CD4-positive, alpha-beta memory T cell (primary cell): ENCODE measurements at places on chromosomes 1 and 21.

DNA sequence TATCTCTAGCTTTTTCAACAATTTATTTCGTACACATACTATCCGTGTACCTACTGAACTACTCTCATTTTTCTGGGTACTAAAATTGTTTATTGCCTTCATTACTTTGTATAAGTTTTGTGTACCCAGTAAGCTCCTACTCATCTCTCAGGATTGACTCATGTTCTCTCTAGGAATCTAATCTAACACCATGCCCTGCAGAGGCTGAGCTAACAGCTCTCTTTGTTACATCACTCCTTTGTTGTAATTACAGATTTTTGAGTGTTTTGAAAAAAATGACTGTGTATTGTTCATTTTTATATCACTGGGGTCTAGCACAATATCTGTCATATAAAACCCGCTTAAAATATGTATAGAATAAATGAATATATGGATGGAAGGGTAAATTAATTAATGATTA is 167.1 kb downstream of the ATP6V1G3 start:
- no peak for DNase-seq

DNA sequence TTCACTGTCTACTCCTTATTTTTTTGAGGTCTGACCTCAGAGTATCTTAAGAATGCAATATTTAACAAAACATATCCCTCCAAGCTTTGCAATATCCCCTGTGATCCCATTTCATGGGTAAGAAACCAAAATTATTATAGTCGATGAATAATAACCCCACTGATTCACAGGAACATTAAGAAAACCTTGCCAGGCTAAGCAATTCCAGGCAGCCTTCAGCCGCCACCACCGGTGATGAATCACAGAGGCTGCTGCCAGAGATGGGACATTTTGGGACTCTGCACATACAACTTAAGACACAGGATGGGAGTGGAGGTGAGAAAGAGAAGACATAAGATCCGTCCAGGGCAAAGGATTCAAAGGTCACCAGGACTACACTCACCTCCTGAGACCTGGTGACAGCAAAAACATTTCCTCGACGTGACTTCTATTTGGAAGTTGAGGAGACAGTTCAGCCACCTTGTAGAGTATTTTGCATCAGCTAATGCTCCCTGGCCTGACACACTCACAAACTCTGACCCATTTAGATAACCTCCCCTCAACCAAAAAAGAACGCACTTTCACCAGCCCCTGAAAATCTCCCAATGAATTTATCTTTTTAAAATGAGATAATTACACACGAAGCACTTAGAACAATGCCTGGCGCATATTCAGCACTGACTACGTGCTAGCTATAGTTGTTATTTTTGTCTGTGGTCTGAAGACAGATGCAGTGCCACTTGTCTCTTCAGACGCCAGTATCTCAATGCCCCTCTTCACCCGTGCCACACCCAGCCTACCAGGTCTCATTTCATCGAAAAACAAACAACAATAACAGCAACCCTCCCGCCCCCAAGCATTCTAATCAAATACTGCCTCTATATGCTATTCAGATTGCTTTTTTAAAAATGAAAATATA is 17.8 kb upstream of the OVAAL start:
- DNase-seq, result no peak

GRCh38 chr1:110515041-110515440 is 3.9 kb downstream of the KCNA10 start:
- no peak for DNase-seq

GRCh38 chr1:230937371-230937770 is 41.3 kb downstream of the TTC13 start:
- DNase-seq, result no peak

- DNase-seq, result no peak
These were observed 17.5 kb upstream of the ALPL start for GRCh38 chr1:21491488-21492355.

DNA sequence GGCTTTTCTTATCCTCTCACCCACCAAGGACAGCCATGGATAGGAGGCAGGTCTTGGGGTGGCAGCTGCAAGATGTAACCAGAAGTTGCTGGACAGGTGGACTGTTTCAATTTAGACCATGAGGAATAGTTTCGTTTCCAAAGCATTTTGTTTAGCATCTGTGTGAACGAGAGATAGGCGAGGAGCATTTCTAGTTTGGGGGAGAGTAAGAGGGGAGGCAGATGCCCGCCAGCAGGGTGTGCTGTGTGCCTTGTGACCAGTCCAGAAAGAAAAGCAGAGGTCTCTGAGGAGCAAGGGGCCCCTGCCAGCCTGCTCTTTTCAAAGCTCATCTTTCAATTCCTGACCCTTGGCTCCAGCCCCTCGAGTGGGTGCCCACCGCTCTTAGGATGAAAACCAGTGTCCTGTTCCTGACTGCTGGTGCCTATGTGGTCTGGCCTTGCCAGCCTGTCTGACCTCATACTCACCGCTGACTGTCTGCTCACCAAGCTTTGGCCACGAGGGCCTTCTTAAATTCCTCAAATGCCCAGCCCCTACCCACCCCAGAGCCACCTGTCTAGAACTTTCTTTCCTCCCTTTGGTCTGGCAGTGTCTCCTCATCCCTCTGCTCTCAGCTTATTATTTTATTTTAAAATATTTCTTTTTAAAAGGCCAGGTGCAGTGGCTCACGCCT is 8.5 kb downstream of the SERINC2 start:
- DNase-seq, result no peak

GRCh38 chr21:25360593-25360992 is 246.7 kb downstream of the MRPL39 start:
- DNase-seq, result no peak

DNA sequence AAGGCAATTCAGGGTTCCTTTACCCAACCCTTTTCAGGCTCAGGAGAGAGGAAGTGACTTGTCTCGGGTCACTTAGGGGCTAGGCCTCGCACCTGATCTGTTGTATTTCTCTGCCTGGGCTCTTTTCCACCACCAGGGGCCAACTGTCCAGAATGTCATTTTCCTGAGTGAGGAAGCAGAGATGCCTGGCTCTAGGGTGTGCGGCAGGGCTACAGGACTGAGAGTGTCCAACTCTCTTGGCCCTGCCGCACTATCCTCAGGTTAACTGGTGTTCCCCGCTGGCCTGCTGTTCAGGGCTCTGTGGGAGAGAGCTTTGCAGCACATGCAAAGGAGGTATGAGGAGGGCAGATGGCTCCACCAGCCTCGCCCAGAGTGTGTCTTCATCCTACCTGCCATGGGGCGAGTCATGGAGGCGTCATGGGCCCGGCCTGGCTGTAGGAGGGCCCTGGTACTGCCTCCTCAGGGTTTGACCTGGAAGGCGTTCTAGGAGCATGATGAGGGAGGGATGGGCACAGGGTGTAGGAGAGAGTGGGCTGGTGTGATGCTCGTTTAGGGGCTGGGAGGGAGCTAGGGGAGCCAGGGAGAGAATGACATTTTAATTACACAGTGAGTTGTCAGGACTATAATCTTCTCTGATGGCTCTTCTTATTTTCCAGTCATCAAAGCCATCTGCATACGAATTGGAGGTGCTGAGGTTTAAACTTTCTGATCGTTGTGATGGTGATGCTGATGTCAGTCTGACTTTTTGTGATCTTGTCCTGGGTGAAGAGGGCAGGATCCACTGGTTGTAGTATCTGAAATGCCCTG is 128.3 kb downstream of the NOS1AP start:
- no peak for DNase-seq

DNA sequence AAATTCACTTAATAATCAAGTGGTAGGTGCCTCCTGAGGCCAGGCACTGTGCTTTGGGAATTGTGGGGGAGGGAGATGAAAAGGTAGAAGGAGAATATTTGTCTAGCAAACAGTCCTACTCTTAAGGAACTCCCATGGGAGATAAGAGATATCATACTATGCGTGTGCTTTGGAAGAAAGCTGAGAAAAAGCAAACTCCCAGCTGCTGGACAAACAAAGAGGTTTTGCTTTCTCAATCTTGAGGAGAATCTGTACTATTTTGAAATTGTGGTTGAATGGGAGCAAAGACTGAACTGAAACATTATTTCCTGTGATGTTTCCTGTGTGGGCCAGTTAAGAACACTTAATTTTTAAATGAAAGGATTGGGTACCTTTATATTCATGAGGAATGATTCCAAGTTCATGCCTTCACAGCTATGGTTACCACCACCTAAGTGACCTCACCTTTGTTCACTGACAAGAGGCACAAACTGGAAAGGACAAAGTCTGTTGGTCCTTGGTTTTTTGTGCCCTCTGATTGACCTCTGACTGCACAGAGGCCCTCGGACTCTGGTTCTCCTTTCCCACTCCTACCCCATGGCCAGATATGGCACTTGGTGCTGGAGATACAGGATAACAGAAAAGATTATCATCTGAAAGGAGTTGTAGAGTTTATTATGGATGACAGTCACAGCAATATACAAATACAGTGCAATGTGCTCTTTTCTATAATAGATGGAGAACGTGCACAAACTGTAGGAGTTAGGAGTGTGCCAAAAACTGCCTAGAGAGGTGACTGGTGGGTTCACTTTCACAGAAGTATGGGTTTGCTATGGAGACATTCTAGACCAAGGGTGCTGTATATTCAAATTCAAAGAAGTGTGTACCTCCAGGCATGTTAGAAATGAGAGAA is 1.6 kb downstream of the CD53 start:
- DNase-seq, result peak; percentile 39

- DNase-seq, result no peak
These were observed 42.7 kb upstream of the SLC19A2 start for GRCh38 chr1:169528215-169529067.

- peak; percentile 56 for DNase-seq
These were observed 61.8 kb upstream of the NBL1 start for GRCh38 chr1:19582318-19582717.

DNA sequence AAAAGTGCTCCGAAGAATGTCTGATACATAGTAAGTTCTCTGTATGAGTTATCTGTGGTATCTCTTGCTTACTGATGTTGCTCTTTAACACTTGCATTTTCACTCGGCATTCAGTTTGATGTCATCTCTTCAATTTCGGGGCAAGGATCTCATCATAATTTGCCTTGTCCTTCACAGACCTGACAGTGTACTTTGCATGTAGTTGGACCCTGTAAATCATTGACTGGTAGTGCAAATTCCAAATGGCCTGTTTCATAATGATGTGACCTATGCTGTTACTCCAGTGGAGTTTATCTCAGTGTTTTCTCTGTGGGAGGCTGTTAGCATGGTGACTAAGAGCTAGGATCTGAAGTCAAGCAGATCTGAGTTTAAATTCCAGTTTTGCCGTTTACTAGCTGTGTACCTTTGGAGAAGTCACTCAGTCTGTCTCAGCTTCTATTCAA is 34.2 kb upstream of the ABCD3 start:
- DNase-seq, result no peak

DNA sequence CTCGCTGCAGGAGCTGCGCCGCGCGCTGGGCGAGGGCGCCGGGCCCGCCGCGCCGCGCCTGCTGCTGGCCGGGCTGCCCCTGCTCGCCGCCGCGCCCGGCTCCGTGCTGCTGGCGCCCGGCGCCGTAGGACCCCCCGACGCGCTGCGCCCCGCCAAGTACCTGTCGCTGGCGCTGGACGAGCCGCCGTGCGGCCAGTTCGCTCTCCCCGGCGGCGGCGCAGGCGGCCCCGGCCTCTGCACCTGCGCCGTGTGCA is 730 bp downstream of the OLIG1 start:
- DNase-seq, result no peak

GRCh38 chr1:61013946-61014667 is 68.3 kb upstream of the NFIA start:
- no peak for DNase-seq

GRCh38 chr1:169250795-169251194 is 116.8 kb downstream of the NME7 start:
- DNase-seq, result no peak
